Myocyte (in vitro differentiated cells): ENCODE measurements at places on chromosomes 2 and 18. TPM values are rescaled to one million over a fixed set of nuclear protein-coding genes. Genes with fewer than 3 reads are reported as not detected.

DNA sequence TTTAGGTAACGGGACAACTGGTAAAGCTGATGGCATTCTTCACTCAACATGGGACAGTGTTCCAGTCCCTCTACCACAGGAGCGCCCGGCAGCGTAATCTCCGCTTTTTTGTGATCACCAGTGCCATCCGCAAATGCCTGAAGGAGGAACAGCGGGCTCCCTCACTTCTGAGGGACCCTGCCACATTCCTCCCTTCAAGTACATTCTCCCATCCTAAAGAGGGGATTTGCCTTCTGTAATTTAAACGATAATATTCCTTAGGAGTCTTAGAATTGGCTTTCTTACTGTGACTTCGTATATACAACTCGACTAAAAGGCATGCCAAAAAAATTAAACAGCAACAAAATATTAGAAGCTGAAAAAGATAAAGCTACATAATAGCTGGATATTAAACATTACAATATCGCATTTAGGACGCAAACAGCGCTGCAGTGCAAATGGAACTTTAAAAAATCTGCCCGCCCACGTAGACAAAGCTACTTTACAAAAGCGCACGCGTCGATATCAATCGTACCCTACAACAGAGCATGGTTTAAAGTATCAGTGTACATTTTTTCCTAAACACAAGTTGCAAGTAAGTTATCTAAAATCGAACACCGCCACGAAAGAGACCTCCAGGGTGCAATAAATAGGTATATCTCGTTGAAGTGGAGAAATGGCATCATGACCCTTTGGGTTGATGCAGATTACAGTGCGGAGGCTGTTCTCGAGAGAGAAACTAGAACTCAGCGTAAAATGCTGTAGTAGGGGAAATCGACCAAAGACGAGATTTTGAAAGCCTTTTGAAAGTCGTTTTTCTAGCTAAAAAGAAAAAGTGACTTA, 2.3 kb upstream of the VSNL1 start:
- peak; percentile 16 for DNase-seq

DNA sequence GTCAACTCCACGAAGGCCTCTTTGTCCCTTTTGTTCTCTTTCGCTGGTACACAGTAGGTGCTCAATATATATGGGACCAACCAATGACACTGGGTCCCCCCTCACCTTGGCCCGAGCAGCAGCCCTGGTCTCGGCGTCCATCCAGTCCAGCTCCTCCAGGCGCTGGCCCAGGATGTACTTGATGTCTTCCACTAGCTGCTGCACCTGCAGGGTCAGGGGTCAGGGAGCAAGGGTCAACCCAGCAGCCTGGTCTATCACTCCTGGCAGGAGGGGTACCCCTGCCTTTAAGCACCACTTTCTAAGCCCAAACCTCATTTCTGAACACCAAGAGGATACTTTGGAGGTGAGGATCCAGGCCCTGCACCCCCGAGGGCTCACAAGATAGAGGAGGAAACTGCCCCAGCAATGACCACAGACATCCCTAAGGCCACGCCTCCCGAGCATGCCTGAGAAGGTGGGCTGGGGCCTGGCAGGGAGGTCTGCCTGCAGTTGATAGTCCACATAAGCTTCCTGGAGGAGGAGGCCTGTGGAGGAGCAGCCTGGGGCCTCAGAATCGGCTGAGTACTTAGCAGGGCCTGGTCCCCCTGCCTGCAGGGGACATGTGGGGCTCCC, 4.2 kb downstream of the ECEL1 start:
- DNase-seq: no peak

DNA sequence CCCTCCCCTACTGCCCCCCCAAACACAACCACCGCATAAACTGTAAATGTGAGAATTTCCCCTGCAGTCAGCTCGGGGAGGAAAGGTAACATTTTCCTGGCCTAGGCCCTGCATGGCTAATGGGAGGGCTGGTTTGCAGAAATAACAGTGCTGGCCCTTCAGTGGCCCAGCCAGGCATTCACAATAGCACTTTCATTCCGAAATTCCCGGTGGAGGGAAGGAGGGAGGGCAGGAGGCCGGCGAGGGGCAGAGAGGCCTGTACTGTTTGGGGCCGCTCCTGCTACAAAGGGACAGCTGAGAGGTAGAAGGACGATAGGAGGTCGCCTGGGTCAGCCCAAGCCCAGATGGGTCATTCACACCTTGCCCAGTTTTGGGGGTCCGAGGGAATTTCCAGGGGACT, 11.3 kb downstream of the CYP26B1 start:
- DNase-seq: no peak

- DNase-seq: no peak
Observed at GRCh38 chr18:36454848-36455458, 157.4 kb downstream of the FHOD3 start.

DNA sequence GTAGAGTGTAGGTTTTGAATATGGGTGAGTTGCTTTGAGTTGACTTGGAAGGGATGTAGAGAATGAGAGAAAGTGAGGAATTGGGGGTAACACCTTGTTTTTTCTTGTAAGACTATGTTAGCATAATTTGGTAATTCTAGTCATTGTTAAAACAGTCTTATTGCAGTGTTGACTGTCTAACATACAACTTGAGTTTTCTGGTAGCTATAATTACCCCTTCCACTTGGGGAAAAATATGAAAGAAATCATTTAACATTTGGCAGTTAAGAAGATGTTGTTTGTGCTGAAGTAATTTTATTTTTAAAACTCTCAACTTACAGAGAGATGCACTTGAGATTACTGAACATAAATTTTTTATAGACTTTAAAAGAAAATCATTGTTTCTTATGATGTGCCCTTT, 108.2 kb downstream of the COMMD1 start:
- DNase-seq: no peak

DNA sequence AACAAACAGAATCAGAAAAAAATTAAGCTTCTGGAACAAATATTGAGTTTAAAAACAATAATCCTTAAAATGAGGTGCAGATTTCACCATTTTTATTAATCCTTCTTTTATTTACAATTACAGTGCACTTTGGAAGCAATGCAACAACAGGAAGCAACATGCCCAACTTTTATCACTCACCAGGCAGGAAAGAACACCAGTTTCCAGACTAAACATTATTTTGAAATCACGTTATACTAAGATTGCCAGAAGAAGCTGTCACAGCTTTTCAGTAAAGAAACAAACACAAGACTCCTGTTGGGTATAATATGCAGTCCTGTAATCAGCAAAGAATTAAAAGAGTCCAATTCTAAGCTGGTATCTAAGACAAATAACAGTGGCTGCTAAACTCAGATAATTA, 137.9 kb upstream of the ZC3H15 start:
- DNase-seq: no peak

GRCh38 chr18:12839526-12840196, 44.4 kb downstream of the PTPN2 start:
- no peak for DNase-seq

DNA sequence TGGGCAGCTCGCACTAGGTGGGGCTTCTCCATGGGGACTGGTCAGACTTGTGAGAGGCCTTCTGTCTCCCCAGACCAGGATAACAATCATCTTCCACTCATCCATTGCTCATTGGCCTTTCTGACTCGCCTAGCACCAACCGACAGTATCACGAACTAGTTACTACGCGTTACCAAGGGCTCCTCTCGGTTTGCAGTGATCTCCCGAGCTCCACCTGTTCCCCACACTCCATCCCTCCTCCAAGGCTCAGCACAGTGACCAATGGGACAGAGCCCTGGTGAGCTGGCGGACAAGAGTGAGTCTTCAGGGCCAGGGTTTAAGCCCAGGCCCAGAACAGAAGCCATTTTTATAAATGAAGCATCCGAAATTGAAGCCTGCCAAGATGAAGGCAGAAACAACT, 42.8 kb upstream of the SMAD7 start:
- peak; percentile 46 for DNase-seq

GRCh38 chr18:48126240-48126639, 195.8 kb upstream of the SMAD2 start:
- no peak for DNase-seq

GRCh38 chr2:43212931-43213330, 13.5 kb downstream of the ZFP36L2 start:
- DNase-seq: no peak

- DNase-seq: no peak
Observed at GRCh38 chr2:74865770-74866674, 32.1 kb downstream of the HK2 start.

DNA sequence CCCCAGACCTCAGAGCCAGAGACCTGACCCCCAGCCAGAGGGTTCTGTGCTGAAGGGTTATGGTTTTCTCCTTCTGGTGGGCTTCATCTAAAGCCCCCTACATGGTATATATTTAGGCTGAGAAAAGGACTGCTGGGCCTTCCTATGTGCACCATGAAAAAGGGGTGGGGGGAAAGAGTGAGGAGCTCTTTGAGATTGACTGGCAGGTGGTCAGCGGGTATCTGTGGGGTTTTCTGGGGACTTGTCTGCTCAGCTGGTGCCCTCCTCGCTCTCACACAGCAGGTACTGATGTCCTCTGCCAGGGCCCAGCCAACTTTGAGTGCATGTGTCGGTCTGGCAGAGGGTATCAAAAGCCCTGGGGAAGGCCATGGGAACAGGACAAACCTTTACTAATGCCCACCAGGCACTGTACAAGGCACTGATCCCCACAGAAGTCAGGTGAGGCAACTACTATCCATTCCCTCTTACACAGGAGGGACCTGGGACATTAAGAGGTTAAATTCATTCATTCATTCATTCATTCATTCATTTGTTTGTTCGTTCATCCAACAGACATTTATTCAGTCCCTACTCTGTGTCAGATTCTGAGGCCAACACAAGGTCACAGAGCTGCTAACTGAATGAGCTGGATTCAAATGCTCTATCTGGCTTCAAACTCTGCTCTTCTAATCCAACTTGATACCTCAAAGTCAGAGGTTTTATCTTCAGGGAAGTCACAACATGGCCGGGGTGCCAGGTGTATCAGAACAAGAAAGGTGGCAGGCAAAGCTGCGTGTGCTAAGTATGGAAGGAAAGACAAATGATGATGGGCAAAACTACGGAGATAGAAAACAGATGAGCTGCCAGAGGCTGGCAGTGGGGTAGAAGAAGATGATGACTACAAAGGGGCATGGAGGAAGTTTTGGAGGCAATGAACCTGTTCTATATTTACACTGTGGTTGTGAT, 44.6 kb downstream of the REEP1 start:
- DNase-seq: no peak

DNA sequence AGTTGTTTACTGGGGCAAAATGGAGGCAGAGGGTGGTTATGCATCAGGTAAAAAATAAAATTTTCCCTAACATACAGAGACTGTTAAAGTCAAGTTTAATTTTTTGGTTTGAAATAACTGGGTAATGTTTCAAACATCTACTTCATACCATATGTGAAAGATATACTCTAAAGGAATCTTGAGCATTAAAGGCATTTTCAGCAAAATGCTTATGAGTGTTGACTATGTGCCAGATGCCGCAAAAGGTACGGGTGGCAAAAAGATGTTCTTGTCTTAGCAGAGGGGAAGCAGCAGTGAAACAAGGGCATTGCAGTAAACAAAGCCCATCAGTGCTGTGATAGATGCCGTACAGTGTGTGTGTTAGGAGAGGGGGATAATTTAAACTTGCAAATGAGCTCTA, 263.1 kb upstream of the ID2 start:
- no peak for DNase-seq

GRCh38 chr2:118442046-118442445, 353.8 kb downstream of the INSIG2 start:
- DNase-seq: no peak

DNA sequence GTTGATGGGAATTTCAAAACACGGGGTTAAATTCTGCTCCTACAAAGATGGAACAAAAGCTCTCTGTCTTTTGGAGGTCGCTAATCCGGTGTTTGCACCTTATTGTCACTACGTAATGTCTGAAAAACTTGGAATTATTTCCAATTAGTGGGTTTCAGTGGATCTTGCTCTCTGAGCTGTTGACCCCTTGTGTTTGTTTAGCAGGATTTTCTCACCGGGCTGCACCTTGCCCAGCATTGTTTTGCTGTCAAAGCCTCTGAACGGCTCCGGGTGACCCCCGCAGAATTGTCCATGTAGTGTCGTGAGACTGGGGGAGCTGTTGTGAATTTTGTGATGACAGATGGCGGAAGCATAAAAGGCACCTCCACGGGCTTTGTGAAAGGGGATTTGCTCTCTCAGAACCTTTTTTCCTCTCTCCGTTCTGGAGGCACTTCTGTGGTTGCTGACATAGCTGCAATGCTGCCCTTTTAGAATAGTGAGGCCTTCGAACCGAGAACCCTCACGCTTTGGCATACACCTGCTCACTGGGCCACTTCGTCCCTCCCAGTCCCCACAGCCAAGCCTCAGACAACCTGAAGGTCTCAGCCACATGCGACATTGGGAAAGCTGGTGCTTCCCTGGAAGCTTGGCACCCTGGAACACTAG, 129.4 kb downstream of the ACOXL start:
- no peak for DNase-seq

DNA sequence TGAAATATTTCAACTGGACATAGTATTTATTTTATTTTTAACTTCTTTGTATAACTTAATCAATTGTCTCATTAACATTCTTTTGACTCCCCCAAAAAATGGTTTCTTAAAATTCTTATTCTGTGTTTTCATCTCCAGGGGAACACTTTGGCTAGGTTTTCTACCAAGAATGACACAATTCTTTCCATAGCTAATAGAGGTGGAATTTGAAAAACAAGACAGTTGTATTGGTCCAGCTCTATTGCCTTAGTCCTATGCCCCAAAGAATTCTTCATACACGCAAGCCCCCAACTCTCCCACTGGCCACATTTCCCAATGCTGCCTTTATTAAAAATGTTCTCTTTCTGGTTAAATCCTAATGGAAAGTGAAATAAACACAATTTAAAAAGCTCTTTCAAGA, 104.7 kb upstream of the PKDCC start:
- no peak for DNase-seq

DNA sequence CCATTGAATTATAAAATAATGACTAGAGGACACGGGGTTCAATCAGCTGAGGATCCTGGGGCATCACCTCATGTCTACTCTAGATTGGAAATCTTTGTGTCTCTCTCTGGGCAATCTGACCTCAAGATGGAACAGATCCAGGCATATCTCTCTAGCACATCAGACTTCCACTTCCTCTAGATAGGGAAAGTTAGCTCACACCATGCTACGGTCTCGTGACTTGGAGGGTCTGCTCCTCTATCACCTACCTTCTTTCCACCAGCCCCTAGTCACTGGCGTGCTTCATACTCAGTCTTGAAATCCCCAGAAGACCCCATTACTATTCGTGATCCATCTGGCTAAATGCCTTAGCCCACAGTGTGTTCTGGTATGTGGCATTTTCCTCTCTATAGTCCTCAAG, 148.8 kb downstream of the ANKRD44 start:
- peak; percentile 31 for DNase-seq

DNA sequence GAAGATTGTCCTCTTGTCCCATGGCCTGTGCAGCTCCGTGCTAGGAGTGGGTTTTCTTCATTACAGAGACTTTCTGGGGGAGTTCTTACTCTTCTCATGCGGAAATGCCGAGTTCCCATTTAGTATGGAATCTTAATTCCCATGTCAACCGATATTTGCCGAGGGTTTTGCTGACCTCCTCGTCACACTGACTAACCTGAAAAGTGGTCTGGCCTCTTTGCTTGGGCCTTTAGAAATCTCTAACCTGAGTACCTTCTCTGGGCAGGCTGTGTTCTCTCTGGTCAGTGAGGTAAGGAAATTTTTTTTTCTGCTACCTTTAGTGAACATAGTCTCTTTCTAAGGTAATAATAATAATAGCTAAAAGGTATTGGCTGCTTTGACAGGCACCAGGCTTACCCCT, 10.9 kb upstream of the EML6 start:
- DNase-seq: no peak

The WNT6 gene
- total RNA-seq: 0.31 and 0.37 TPM in 2 replicates

The SP5 gene
- total RNA-seq: not detected in 2 replicates

The TMEM247 gene
- not detected in 2 replicates for total RNA-seq

The IL1RL2 gene
- 0.11 TPM in 1 of 2 replicates, not detected in the other for total RNA-seq

The UGT1A10 gene
- not detected in 2 replicates for total RNA-seq

The ACMSD gene
- total RNA-seq: not detected in 2 replicates

The BOLL gene
- 0.16 and 2.4 TPM in 2 replicates for total RNA-seq

The FAM237A gene
- total RNA-seq: not detected in 2 replicates

The SLC4A5 gene
- 0.43 and 2.0 TPM in 2 replicates for total RNA-seq

The SIX3 gene
- not detected in 2 replicates for total RNA-seq
